Skin of body (tissue), 3 donors: ENCODE measurements at places on chromosomes 16 and 17. TPM values are rescaled to one million over a fixed set of nuclear protein-coding genes. Genes with fewer than 3 reads are reported as not detected.

Gene CDK3
- total RNA-seq, result 7.6 TPM

Gene PTX4
- total RNA-seq, result 0.10 TPM

Gene ITGA2B
- total RNA-seq, result 2.4 TPM

Gene LDHD
- total RNA-seq, result 7.5 TPM

Gene MEIOB
- total RNA-seq, result 0.39 TPM

Gene TCF25
- 109 TPM for total RNA-seq

Gene ENO3
- total RNA-seq, result 378 TPM

Gene KRT17
- total RNA-seq, result 1,205 TPM

Gene DNAH9
- 2.7 TPM for total RNA-seq

Gene GJD3
- not detected for total RNA-seq

Gene CDYL2
- 2.8 TPM for total RNA-seq

Gene TEX19
- total RNA-seq, result not detected

Gene KCNH6
- not detected for total RNA-seq

Gene KRT33B
- 7.7 TPM for total RNA-seq

Gene PRMT7
- 44.6 TPM for total RNA-seq

Gene ABCA9
- total RNA-seq, result 18.9 TPM

Gene RMI2
- total RNA-seq, result 8.7 TPM

Gene ADAD2
- total RNA-seq, result 0.39 TPM

Gene ADGRG3
- 2.5 TPM for total RNA-seq

Gene DYNLRB2
- total RNA-seq, result 0.59 TPM

Gene ZSCAN10
- not detected for total RNA-seq

Gene PRKCB
- total RNA-seq, result 3.2 TPM

Gene COX10
- 13.8 TPM for total RNA-seq
